Gastroesophageal sphincter (tissue), 4 donors: ENCODE measurements at places on chromosomes 6 and 20. TPM values are rescaled to one million over a fixed set of nuclear protein-coding genes. Genes with fewer than 3 reads are reported as not detected.

Gene FILIP1
- total RNA-seq: 36.0 TPM

DNA sequence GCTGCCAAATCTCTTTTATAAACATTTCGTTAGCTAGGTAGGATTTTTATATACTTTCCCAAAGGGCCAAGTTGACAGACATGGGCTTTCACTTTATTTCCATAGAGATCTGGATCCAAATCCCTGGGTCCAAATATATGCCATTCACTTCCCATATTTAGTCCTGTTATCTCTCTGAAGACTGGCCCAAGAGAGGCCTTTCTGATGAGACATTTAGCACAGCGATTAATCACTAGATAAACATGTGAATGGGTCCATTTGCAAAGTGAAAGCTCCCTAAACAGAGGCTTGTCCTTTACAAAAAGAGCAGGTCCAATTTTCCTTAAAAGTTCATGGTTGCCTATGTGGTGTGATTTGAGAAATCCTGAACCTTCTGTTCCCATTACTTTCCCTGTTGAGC, 132.6 kb downstream of the TRMT11 start:
- peaks cover 13% of the 10 kb centered on the region for H3K4me1 ChIP-seq
- no peaks in the 10 kb centered on the region for H3K36me3 ChIP-seq

- no peaks in the 10 kb centered on the region for H3K27me3 ChIP-seq
- H3K4me1 ChIP-seq: no peaks in the 10 kb centered on the region
- H3K4me3 ChIP-seq: no peak overlapping the region
- no peaks in the 10 kb centered on the region for H3K36me3 ChIP-seq
- no peak for ATAC-seq
- no peak overlapping the region for H3K27ac ChIP-seq
Measured at GRCh38 chr6:137754866-137755265, 112.2 kb upstream of the TNFAIP3 start.

Gene CALHM5
- 3.0 TPM for total RNA-seq

GRCh38 chr6:157134402-157135047, 188.8 kb downstream of the TMEM242 start:
- H3K27ac ChIP-seq: peak overlapping the region; percentile 12
- no peaks in the 10 kb centered on the region for H3K4me1 ChIP-seq
- no peak for ATAC-seq
- H3K27me3 ChIP-seq: no peaks in the 10 kb centered on the region

GRCh38 chr20:62900692-62901584, 25.4 kb downstream of the DIDO1 start:
- peaks cover 5% of the 10 kb centered on the region for H3K4me1 ChIP-seq
- no peak for ATAC-seq
- H3K27me3 ChIP-seq: no peaks in the 10 kb centered on the region
- H3K4me3 ChIP-seq: no peak overlapping the region
- no peak overlapping the region for H3K27ac ChIP-seq

Gene PHACTR3
- 0.54 TPM for total RNA-seq

- H3K4me1 ChIP-seq: peaks cover 3% of the 10 kb centered on the region
- H3K4me3 ChIP-seq: peak overlapping the region; percentile 91
- ATAC-seq: no peak
- no peaks in the 10 kb centered on the region for H3K27me3 ChIP-seq
- peaks cover 10% of the 10 kb centered on the region for H3K36me3 ChIP-seq
Measured at GRCh38 chr20:37347347-37347823, 1.4 kb downstream of the SRC start.

DNA sequence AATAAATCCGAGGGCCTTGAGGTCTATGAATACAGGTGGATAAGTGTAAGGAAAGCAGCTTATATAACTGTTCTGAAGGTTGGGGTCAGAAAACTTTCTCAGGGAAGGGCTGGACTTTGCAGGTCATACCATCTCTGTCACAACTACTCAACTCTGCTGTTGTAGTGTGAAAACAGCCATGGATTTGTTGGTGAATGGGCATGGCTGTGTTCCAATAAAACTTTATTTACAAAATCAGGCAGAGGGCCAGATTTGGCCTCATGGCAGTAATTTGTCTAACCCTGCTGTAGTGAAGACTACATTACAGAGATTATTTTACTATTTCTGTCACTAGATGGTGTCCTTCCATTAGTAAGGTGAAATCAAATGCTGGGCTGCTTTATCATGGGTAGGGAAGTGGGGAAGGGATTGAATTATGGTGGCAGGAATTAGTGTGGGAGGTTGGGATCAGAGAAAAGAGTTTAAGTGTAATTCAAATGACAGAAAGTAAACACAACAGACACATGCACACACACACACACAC, 409.6 kb upstream of the CHD6 start:
- no peak for ATAC-seq
- H3K4me1 ChIP-seq: no peaks in the 10 kb centered on the region
- H3K4me3 ChIP-seq: no peak overlapping the region
- no peaks in the 10 kb centered on the region for H3K36me3 ChIP-seq
- H3K27me3 ChIP-seq: peaks cover 6% of the 10 kb centered on the region

Gene CASS4
- 9.0 TPM for total RNA-seq

DNA sequence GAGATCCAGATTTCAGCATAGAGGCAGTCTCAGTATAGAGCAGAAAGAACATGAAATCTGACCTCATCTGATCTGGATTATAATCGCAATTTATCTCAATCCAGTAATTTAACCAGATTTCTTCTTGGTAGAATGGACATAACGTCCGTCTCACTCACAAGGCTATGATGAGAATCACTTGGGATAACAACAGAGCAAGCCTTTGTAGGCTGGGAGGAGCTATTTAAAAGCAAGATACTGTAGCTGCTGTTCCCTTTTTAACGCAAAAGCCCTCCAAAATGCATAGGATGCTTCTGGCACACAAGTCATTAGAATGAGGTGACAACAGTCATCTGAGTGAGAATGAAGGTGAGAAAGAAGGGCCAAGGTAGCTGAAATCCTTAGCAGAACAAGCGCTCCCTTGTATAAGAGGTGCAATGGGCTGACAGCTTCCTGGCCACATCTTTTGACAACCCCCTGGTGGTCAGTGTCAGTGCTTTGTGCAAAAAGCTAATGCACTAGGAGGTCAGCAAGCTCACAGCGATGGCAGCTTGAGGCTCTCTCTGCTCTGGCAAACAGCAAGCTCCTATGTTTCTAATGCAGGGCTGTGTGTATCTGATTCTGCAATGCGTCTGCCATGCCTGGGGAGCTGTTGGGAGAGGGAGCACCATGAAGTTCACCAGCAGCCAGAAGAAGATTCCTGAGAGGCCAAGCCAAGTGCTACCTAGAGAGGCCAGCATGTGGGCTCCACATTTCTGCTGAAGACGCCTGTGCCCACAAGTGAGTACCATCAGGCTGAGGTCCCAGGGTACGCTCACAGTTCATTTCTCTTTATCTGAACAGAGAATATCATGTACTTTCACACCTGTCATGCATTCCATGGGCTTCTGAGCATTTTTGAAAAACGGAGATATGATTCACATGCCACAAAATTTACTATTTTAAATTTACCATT, 16.2 kb downstream of the METTL24 start:
- H3K4me3 ChIP-seq: no peak overlapping the region
- H3K36me3 ChIP-seq: peaks cover 2% of the 10 kb centered on the region
- peaks cover 3% of the 10 kb centered on the region for H3K4me1 ChIP-seq
- H3K27me3 ChIP-seq: no peaks in the 10 kb centered on the region
- peak overlapping the region; percentile 80 for H3K27ac ChIP-seq
- ATAC-seq: no peak

- peak; percentile 87 for ATAC-seq
- H3K36me3 ChIP-seq: no peaks in the 10 kb centered on the region
- no peak overlapping the region for H3K4me3 ChIP-seq
- no peaks in the 10 kb centered on the region for H3K4me1 ChIP-seq
Measured at GRCh38 chr6:133705066-133705465, 183.8 kb upstream of the TCF21 start.

- no peaks in the 10 kb centered on the region for H3K36me3 ChIP-seq
- H3K4me1 ChIP-seq: no peaks in the 10 kb centered on the region
- H3K4me3 ChIP-seq: no peak overlapping the region
- ATAC-seq: peak; percentile 35
- H3K27me3 ChIP-seq: no peaks in the 10 kb centered on the region
- peak overlapping the region; percentile 65 for H3K27ac ChIP-seq
Measured at GRCh38 chr6:158031381-158032353, 50.0 kb downstream of the SYNJ2 start.

Gene TUBB2B
- 12.0 TPM for total RNA-seq

- H3K36me3 ChIP-seq: no peaks in the 10 kb centered on the region
- no peak overlapping the region for H3K4me3 ChIP-seq
- ATAC-seq: no peak
- no peak overlapping the region for H3K27ac ChIP-seq
- no peaks in the 10 kb centered on the region for H3K27me3 ChIP-seq
Measured at GRCh38 chr6:164013480-164014208, 599.1 kb downstream of the QKI start.

DNA sequence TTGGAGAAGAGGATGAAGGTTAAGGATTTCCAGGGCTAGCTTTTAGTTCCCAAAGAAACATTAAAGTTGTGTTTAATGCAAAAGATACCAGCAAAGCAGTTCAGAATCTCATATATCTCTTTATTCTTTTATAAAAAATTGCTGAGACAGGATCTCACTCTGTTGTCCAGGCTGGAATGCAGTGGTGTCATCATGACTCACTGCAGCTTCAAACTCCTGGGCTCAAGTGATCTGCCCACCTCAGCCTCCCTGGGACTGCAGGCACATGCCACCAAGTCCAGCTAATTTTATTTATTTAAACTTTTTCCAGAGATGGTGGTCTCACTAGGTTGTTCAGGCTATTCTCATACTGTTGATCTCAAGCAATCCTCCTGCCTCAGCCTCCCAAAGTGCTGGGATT, 41.1 kb upstream of the CAP2 start:
- no peak for ATAC-seq
- H3K27ac ChIP-seq: no peak overlapping the region
- H3K36me3 ChIP-seq: no peaks in the 10 kb centered on the region
- peaks cover 3% of the 10 kb centered on the region for H3K4me1 ChIP-seq

- no peak for ATAC-seq
- no peak overlapping the region for H3K4me3 ChIP-seq
- H3K4me1 ChIP-seq: no peaks in the 10 kb centered on the region
- peaks cover 10% of the 10 kb centered on the region for H3K27me3 ChIP-seq
Measured at GRCh38 chr20:43909720-43910119, 4.9 kb upstream of the TOX2 start.

DNA sequence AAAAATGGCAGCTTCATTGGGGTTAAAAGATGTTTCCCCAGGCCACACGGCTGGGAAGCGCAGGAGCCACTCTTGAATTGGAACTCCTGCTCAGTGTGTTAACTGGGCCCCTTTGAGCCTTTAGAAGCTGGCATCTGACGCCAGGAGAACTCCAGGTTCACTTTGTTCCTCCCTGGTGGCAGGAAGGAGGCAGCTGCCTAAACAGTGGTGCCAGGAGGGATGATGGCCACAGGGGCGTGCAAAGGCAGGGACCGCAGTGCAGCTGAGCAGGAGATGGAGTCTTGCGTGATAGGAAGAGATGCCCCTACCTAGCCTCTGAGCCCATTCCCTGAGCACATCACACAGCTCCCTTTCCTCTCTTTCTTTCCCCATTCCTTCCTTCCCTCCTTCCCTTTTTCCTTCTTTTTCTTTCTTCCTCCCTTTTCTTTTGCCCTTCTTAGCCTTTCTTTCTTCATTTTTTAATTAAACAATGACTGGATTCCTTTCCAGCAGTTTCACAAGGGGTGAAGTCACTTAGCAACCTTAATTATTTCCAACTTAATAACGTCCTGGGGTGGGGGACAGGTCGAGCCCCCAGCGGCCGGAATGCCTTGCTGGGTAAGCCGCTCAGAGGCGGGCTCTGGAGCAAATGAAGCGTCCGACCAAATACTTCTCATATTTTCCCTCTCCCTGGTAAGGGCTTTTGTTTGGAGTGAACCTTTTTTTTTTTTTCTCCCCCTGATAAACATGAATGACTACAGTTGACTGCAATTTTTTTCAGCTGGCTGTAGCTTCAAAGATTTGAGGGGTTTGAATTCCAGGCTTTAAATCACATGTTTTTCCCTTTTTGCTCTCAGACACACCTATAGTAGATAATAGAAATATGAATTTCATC, 20.8 kb upstream of the BMP7 start:
- no peak overlapping the region for H3K4me3 ChIP-seq
- peaks cover 24% of the 10 kb centered on the region for H3K4me1 ChIP-seq
- no peak overlapping the region for H3K27ac ChIP-seq
- peaks cover 69% of the 10 kb centered on the region for H3K27me3 ChIP-seq

GRCh38 chr6:117149324-117149723, 116.0 kb upstream of the VGLL2 start:
- H3K36me3 ChIP-seq: no peaks in the 10 kb centered on the region
- H3K27me3 ChIP-seq: no peaks in the 10 kb centered on the region
- H3K4me1 ChIP-seq: no peaks in the 10 kb centered on the region

DNA sequence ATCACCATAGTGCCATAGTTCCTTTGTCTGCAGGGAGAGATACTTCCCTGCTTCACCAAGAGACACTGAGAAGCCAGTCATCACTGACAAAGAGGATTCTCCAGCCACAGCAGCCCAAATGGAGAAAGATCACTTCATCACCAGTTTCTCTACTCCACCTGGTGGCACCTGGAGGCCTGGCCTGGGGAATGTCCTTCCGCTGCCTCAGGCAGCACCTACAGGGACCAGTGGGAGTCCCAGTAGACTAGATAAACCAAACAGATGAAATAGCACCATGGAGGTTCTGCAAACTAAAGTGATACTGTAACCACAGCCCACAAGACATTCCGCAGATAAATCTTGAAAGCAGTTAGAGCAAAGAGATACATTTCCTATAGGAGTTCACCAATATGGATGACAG, 266.5 kb downstream of the C6orf118 start:
- no peak for ATAC-seq
- no peaks in the 10 kb centered on the region for H3K27me3 ChIP-seq
- H3K36me3 ChIP-seq: no peaks in the 10 kb centered on the region
- H3K4me1 ChIP-seq: no peaks in the 10 kb centered on the region

Gene GABRR2
- 1.3 TPM for total RNA-seq

Gene MROH8
- 1.9 TPM for total RNA-seq

Gene NFATC2
- total RNA-seq: 4.4 TPM

Gene POU5F1
- total RNA-seq: 1.1 TPM

Gene TRIM40
- not detected for total RNA-seq

GRCh38 chr6:147530132-147531060, 21.9 kb downstream of the SAMD5 start:
- H3K27ac ChIP-seq: no peak overlapping the region
- no peaks in the 10 kb centered on the region for H3K36me3 ChIP-seq
- H3K4me1 ChIP-seq: no peaks in the 10 kb centered on the region
- H3K27me3 ChIP-seq: no peaks in the 10 kb centered on the region
